ENCODE measurements at places on chromosomes 7 and 10.

DNA sequence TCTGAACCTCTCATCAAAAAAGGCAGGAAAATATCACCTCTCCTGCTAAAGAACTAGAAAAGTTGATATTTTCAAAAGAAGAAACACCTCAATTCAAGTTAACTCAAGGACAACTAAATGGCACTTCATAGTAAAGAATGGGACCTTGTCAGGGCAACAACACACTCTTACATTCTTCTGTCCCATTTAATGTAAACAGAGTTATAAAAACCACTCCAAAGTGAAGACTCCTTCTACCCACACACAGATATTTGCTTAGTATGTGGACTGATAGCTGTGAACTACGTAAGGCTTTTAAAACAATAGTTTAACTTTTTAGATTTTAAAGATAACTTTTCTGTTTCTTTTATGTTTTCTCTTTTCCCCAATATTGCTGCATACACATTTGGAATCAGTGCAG, 118.3 kb downstream of the ZNF37A start:
- no peak for DNase-seq

DNA sequence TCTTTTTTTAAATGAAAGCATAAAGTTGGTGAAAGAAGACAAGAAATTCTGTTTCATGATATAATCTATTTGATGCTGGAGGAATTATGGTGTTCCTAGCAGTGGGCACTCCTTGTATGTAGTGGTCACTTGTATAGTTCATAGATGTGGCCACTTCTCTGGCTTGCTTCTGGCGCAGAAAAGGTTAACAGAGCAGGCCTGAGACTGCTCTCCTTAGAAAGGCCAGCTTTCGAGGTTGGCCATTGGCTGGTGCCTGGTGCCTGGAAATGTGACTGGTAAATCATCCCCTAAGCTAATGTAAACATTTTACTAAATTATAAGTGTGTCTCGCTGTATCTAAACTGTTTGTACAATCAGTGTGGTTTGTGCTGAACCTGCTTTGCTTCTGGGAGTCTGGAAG, 276.1 kb downstream of the PHTF2 start:
- no peak for DNase-seq

- no peak for DNase-seq
These were observed 4.0 kb downstream of the ITGB1 start for GRCh38 chr10:32954080-32954479.

DNA sequence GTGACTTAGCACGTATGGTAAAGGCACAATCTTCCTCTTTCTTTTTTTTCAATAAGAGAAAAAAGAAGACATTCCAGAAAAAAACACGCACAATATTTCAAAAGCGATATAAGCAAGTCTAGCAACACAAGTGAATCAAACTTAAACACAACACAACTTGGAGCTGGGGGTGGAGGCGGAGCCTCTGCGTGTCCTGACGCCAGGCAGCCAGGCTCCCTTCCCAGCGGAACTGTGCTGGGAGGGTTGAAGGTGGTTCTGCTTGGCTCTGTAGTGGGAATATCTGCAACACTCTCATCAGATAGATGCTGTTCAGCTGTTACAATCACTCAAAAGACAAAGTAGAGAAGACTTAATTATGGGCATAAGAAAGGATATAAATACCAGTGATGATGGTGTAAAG, 211.4 kb downstream of the WDR37 start:
- no peak for DNase-seq

DNA sequence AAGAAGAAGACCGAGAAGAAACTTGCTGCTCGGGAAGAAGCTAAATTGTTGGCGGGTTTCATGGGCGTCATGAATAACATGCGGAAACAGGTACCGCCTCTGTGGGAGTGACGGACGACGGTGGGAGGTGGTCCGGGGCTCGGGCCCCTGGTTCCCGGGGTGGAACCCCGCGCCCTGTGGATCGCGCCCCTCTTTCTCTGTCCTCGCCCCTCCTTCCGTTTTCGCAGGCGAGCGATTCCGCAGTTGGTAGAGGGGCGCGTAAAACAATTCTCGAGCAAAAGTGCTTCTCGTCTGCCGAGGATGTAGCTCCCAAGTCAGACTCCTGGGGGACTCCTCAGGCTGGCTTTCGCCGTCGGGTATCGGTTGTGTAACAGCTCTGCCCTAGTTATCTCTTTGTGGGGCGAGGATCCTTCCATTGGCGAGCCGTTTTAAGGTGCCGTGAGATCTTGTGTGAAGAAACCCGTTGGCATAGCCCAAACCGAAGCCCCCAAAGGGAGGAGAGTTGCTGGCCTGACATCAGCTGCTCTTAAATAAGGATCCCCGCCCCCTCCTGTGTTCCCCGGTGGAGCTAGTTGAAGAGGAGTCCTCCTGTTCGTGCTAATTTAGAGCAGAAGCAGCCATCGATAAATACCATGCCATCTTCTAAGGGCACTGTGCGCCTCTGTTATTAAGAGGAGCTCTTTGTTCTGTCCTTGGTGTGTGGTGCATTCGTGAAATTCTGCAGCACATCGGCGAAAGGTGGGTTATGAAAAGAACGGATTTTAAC, 655 bp downstream of the KLHL7 start:
- no peak for DNase-seq

- peak; percentile 44 for DNase-seq
These were observed 66.8 kb upstream of the DNAJB6 start for GRCh38 chr7:157270060-157270444.

DNA sequence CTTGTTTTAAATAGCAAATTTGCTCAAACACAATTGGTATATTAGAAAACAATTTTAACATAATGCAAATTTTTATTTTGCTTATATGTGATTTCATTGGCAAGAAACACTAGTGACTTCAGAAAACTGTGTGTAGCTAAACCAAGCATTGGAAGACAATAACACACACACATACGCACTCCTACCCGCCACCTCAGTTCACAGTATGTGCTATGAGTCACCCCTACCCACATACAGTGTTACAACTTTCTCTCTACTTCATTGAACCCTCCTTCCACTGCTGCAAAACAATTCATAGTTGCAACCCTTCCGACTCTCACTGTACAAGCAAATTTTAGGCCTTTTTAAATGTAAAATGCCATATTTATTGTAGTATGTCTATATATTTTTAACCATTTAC, 119.9 kb upstream of the THSD7A start:
- no peak for DNase-seq

GRCh38 chr10:38043516-38043915, 33.0 kb downstream of the ZNF33A start:
- DNase-seq, result no peak
